Naive B cell (primary cell): ENCODE measurements at places on chromosomes 12 and 14. TPM values are rescaled to one million over a fixed set of nuclear protein-coding genes. Genes with fewer than 3 reads are reported as not detected.

- no peaks in the 10 kb centered on the region for H3K36me3 ChIP-seq
- no peak overlapping the region for H3K4me3 ChIP-seq
- H3K27me3 ChIP-seq, result no peaks in the 10 kb centered on the region
- H3K27ac ChIP-seq, result peak overlapping the region; percentile 52
- peaks cover 20% of the 10 kb centered on the region for H3K4me1 ChIP-seq
Observed at GRCh38 chr12:47762850-47763465, 4.3 kb upstream of the RAPGEF3 start.

DNA sequence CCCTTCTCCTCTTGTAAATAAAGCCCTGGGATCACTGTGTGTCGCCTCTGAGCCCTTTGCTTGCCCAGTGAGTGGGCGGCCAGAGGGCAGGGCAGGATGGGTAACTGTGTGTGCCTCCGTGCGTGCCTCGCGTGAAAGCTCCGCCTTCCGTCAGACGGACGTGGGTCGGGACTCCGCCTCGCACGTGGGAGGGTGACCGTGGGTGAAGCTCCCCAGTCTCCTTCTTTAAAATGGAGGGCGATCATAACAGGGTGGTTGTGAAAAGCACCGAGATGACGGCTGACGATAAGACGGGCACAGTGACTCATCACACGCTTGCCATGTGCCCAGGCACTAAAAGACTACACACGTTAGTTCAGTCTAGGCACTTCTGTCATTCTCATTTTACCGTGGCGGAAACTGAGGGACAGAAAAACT, 9.2 kb downstream of the PHB2 start:
- no peaks in the 10 kb centered on the region for H3K27me3 ChIP-seq
- H3K4me1 ChIP-seq, result peaks cover 84% of the 10 kb centered on the region
- peak overlapping the region; percentile 98 for H3K27ac ChIP-seq

GRCh38 chr14:84250893-84251292, 1279.1 kb upstream of the FLRT2 start:
- no peaks in the 10 kb centered on the region for H3K4me1 ChIP-seq
- DNase-seq, result no peak
- no peaks in the 10 kb centered on the region for H3K27me3 ChIP-seq
- no peaks in the 10 kb centered on the region for H3K36me3 ChIP-seq
- no peak overlapping the region for H3K4me3 ChIP-seq

DNA sequence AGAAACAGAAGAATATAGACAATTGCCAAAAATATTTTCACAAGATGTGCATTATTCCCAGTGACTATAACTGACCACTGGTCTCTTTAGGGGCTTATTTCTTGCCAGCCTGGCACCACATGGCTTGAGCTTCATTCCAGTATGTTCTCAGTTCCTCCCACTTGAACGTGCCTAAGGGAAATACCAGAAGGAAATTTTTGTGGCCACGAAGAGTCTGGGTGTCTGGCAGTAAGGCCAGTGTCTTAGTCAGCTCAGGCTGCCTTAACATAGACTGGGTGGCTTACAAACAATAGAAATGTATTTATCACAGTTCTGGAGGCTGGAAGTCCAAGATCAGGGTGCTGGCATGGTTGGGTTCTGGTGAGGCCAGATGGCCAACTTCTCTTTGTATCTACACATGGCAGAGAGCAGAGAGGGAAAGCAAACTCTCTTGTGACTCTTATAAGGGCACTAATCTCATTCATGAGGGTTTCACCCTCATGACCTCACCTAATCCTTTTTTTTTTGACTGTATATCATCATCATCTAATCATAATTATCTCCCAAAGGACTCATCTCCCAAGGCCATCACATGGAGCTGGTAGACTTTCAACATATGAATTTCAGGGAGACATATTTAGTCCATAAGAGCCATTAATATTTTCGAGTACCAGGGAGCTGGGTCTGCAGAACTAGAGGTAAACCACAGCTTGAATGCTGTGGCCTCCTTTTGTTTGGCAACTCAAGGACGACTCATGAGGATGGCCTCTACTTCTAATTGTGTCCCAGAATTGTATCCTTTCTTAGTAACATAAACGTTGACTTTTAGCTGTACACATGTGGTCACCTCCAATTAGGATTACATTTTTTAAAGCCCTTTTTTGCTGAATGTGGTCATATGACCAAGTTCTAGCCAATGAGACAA, 5.1 kb upstream of the SMOC1 start:
- H3K4me3 ChIP-seq, result no peak overlapping the region
- peaks cover 4% of the 10 kb centered on the region for H3K4me1 ChIP-seq
- DNase-seq, result no peak
- H3K36me3 ChIP-seq, result no peaks in the 10 kb centered on the region
- no peak overlapping the region for H3K27ac ChIP-seq
- H3K27me3 ChIP-seq, result peaks cover 48% of the 10 kb centered on the region

KRT79 gene
- polyA plus RNA-seq, result not detected

- peaks cover 6% of the 10 kb centered on the region for H3K4me1 ChIP-seq
- no peak overlapping the region for H3K4me3 ChIP-seq
- H3K27ac ChIP-seq, result no peak overlapping the region
- no peaks in the 10 kb centered on the region for H3K27me3 ChIP-seq
Observed at GRCh38 chr14:92939699-92940098, 16.7 kb downstream of the CHGA start.
